NB4 (cell line): ENCODE measurements at places on chromosomes 7 and 10.

- no peak for DNase-seq
Observed at GRCh38 chr10:70769121-70769520, 16.1 kb downstream of the TBATA start.

DNA sequence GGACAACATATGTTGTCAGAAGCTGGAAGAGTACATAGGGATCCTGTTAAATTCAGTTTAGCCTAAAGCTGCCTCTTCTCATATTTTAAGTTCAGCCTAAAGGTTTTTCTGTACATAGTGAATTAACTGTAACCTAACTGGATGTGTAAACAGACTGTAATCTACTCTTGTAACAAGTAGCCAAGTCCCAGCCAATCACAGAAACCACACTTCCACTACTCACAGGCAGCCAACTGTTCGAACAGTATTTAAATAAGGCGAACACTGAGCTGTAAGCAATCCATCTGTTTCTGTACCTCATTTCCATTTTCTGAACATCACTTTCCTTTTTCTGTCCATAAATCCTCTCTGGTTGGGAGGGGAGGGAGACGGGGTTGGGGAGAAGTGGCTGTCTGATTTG, 15.0 kb upstream of the STN1 start:
- no peak for DNase-seq

- DNase-seq = peak; percentile 61
Observed at GRCh38 chr10:36888925-36889573, 236.3 kb upstream of the ANKRD30A start.

GRCh38 chr10:31584876-31585275, 265.9 kb downstream of the ZEB1 start:
- no peak for DNase-seq

DNA sequence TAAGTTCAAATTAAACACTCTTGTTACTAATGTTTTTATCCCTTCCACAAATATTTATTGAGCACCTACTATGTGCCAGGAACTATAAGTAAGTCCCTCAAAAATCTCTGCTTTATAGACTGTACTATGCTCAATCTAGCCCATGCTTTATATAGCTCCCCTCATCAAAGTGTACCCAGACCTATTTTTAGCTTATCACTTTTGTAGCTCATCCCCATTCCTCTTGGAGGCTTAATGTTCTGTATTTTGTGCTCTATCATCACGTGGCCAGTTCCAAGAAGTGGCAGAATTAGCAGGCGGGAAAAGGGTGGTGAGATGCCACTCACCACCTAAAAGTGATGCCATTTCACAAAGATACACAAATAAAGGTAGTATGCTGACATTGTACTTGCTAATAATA, 138.1 kb upstream of the BET1 start:
- DNase-seq = no peak

DNA sequence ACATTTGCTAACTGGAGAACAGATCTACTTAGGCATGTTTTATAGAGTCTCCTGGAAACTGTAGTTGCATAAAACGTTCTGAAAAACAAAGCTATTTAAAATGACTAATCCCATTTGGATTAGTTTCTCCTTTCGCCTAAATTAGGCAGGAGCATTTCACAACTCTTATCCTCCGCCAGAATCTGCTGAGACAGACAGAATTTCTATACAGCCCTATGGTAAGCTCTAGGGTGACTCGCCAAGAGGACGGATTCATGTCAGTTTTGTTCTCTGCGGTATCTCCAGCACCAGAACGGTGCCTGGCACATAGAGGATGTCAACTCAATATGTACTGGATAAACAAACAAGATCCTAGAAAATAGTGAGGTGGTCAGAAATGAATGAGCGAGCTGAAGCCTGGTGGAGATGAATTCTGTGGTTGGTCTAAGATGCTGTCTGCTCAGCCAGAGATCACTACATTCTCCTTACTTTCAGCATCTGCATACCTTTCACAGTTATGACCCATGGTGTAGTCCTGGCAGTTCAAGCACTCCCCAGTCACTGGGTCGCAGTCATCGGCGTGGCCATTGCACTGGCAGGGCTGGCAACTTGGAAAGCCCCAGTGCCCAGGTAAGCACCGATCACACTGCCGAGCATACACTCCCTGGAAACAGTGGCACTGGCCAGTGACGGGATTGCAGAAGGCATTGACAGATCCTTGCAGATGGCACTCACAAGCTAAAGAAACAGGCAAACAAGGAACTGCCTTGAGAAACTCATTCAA, 44.0 kb downstream of the LAMB1 start:
- peak; percentile 35 for DNase-seq

GRCh38 chr7:37265006-37265405, 183.7 kb downstream of the ELMO1 start:
- no peak for DNase-seq

GRCh38 chr7:130956417-130957136, 222.6 kb upstream of the KLF14 start:
- DNase-seq = no peak

GRCh38 chr10:60086421-60086820, 180.1 kb upstream of the CCDC6 start:
- no peak for DNase-seq

GRCh38 chr10:35341521-35341920, 5.2 kb downstream of the CCNY start:
- no peak for DNase-seq

DNA sequence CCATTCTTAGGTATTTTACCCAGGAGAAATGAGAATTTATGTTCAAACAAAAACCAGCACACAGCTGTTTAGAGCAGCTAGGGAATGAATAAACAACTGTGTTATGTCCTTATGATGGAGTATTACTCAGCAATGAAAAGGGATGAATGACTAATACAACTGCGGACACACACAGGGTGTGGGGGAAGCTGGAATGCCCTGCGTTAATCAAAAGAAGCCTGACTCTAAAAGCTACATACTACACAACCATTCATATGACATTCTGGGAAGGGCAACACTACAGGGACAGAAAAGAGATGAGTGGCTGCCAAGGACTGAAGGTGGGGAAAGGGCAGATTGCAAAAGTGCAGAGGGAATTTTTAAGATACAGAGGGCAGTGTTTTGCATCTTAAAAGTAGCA, 64.0 kb downstream of the DLG5 start:
- DNase-seq = no peak

DNA sequence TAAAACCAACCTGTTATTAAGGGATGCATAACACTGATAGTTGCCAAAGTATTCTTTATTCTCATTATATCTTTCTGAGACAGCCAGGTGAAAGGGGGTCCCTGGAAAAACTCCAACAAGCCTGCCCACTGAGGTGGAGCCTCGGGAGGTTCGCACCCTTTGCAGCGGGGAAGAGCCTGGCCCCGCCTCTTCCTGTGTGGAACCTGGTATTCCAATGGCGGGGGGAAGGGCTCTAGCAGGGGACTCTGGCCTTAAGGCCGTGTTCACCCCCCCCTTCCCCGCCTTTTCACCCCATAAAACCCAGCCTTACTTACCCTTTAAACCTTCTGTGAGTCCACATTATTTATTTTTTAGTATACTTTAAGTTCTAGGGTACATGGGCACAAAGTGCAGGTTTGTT, 62.4 kb upstream of the PDK4 start:
- DNase-seq = no peak

- DNase-seq = no peak
Observed at GRCh38 chr10:49361735-49362568, 33.9 kb downstream of the DRGX start.

- DNase-seq = no peak
Observed at GRCh38 chr10:51649064-51649463, 50.3 kb downstream of the CSTF2T start.

DNA sequence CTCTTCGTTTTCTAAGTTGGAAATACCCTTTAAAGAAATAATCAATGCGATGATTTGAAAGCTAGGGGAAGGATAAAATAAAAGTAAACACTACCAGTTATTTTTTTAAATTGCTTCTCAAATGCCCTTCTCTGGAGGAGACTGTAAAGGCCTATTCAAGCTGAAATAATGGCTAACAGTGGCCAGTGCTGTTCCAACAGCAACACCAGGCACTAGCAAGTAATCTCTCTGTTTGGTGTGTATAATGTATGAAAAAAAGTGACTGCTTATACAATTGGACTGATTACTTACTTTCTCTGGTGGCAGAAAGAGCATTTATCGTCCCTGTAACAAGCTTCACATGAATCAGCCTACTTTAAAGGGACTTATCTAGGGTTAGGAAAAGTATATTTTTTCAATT, 102.7 kb downstream of the CSTF2T start:
- no peak for DNase-seq

- peak; percentile 43 for DNase-seq
Observed at GRCh38 chr10:14952851-14953423, 959 bp downstream of the DCLRE1C start.

DNA sequence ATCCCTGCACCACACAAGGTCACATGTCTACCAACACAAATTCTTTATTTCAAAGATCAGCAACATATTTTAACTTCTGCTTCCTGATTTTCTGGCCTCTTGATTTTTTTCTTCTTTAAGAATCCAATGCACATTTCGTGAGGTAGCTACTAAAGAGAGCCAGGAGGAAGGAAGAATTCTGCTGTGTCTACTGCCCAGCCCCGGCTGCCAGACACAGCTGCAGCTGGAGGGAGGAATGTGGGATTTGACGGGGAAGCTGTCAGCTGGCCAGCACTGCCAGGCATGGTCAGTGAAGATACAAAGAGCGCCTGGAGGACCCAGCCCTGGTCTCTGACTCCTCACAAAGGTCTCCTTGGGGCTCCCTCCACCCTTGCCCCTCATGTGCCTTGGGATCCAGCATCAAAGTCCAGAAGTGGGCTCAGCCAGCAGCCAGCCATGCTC, 6.9 kb upstream of the AOC1 start:
- no peak for DNase-seq

DNA sequence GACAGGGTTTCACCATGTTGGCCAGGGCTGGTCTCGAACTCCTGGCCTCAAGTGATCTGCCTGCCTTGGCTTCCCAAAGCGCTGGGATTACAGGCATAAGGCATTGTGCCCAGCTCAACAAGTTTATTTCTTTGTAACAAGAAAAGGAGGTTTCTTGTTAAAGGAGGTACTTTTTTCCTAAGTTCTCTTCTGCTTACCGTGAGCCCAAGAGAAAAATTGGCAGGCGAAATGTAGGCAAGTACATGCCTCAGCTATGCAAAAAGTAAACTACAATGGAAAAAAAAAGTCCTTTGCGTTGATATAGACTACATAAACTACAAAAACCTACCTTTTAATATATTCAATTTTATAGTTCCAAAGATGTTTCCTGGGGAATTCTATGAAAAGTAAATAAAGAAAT, 122.6 kb downstream of the DKK1 start:
- DNase-seq = no peak

DNA sequence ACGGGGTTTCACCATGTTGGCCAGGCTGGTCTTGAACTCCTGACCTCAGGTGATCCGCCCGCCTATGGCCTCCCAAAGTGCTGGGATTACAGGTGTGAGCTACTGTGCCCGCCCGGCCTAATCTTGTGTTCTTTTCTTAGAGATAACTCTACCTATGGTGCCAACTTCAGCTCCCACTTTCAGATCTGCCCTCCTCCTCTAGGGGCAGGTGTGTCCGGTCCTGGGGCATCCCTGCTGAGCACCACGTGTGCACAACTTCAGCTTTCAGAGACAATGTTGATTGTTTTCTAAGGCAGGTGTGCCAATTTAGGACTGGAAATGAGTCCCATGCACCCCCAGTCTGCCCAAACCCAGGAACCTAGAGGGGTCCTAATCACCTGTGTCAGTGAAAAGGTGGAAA, 18.5 kb upstream of the FXYD4 start:
- no peak for DNase-seq

GRCh38 chr10:86756511-86757112, at the start of gene BMPR1A:
Gene BMPR1A (plus strand): TSS chr10:86756619. CDS start chr10:86876019, 119,400 bp downstream.
- DNase-seq = no peak

- DNase-seq = no peak
Observed at GRCh38 chr7:25750744-25751508, 401.1 kb upstream of the NFE2L3 start.

- no peak for DNase-seq
Observed at GRCh38 chr7:76066716-76067503, 19.0 kb downstream of the MDH2 start.

GRCh38 chr7:104133238-104133637, 74.6 kb downstream of the ORC5 start:
- no peak for DNase-seq

GRCh38 chr7:95859429-95859828, 87.1 kb downstream of the DYNC1I1 start:
- DNase-seq = no peak

DNA sequence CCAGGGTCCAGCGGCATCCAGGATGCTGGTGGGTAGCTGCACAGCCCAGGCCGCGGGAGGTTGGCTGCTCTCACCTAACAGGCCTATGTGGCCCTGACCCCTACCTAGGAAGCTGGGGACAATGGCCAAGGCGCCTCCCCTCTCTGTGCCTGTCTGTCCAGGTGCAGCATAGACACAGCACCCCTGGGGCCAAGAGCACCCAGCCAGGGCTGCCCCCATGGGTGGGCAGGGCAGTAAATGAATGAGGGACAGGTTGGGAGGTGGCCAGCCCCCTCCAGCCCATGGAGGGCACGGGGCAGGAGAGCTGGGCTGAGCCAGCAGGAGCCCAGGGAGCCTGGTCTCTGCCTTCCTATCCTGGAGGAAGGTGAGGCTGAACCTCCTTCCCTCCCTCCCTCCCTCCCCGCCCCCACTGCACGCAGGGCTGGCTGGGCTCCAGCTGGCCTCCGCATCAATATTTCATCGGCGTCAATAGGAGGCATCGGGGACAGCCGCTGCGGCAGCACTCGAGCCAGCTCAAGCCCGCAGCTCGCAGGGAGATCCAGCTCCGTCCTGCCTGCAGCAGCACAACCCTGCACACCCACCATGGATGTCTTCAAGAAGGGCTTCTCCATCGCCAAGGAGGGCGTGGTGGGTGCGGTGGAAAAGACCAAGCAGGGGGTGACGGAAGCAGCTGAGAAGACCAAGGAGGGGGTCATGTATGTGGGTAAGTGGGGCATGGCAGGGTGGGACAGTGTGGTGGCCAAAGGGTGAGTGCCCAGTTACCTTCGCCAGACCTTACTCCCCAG, at the start of gene SNCG:
Gene SNCG, plus strand, starts transcription at position 484 of the 785 bp plus-strand sequence. Its CDS starts 99 bp downstream, at position 583.
- DNase-seq = no peak

DNA sequence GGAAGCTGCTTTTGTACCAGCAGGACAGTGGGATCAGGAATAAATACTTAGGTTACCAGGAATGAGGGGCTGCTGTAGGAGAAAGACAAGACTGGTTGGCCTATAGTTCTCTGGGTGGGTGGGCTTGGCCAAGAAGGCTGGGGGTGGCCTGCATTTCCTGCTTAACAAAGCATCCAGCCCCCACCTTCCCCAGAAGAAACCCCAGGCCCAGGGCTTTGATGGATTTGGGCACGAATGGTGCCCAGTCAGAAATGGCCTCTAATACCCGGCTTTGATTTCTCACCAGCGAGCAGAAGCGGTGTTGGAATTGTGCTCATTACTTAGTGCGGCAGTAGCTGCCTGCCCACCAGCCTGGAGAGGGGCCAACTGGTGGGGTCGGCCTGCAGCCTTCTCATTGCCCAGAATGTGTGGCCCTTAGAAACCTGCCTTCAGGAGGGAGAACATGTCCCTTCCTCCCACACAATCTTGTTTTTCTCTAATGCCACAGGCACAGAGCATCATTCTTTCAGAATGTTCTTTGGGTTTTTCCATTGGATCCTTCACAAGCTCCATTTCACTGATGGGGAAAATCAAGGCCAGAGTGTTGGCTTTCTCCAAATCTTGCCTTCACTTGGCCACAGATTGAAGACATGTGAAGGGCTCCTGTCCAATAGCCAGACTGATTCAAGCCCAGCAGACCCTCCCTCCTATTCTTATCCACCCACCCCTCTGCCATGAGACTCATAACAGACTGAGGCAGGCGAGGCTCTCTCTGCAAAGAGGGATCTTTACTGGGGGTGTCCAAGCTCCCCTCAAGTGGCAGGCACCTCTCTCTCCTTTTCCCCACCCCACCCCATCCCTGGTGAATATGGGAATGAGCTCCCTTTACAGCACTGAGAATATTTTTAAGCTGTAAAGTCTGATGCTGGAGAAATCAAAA, 2.5 kb downstream of the UNC5B start:
- DNase-seq = no peak
